ENCODE measurements at places on chromosomes 11 and 22.

DNA sequence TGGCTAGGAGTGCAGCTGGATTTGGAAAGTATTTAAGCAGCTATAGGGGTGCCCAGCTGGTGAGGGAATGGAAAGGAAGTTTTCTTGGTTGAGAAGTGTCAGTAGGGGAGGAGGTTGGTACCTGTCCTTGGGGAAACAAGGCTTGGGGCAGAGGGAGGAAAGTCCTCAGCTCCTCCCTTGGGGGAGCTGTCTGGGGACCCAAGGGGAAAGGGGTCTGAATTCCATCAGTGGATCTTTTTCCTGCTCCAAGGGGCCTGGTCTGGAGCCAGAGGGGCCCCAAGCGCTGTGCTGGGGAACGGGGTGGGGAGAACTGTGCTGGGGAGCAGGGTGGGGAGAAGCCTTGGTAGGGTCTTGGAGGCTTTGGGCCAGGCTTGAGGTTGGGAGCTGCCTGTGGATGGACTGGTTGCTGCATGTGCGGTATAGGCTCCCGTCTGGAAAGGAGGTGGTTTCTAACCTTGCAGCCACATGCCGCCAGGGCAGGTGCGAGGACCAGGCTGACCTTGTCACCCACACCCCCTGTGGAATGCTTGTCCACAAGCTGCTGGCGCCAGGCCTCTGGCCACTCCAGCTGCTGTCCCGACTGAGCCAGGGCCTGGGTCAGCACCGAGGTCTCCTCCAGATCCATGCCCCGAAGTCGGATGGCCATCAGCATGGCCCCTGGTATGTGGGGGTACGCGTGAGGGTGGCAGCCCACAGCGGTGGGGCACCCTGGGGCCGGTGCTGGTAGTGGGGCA lies 963 bp downstream of the TYMP start:
- DNase-seq, result no peak

- DNase-seq, result no peak
These were observed 11.1 kb downstream of the HPS5 start for GRCh38 chr11:18310800-18311340.

DNA sequence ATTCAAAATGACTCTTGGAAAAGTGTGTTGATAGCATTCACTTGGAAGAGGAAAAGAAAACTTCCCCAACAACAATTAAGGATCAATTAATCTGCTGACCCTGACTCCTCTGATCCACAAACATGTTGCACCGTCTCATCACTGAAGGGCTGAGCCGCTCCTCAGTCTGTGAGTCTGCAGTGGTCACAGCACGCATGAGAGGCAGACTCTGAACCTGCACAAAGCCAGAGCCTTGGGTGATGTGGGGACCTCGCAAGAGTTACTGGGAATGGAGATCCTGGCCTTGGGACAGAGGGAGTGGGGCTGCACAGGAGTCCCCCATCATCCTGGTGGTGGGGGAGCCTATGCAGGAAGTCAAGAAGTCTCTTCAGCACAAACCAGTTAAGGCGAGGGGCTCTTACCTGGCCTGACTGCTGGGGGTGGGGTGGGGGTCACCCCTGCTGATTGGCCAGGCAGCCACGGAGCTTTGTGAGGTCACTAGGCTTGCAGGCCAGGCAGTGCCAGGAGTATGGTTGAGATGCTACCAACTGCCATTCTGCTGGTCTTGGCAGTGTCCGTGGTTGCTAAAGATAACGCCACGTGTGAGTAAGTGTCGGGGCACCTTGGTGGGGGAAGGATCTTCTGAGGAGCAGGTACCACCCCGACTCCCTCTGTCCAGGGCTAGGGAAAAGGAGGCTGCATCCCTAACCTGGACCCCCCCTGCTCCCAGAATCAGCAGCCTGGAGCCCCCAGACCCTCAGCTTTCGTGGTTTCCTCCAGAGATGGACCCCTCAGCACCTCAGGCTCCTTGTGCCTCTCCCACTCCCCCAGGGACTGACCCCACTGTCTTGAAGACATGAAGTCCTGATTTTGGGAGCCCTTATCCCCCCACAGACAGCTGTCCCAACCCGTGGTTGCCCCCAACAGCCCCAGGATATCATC lies at the start of gene ACR:
TSS of gene ACR (plus strand) at position 477 of the 921 bp plus-strand sequence. CDS start at position 509, 32 bp downstream.
- no peak for DNase-seq

- no peak for DNase-seq
These were observed 801 bp downstream of the SESN3 start for GRCh38 chr11:95229993-95230809.

DNA sequence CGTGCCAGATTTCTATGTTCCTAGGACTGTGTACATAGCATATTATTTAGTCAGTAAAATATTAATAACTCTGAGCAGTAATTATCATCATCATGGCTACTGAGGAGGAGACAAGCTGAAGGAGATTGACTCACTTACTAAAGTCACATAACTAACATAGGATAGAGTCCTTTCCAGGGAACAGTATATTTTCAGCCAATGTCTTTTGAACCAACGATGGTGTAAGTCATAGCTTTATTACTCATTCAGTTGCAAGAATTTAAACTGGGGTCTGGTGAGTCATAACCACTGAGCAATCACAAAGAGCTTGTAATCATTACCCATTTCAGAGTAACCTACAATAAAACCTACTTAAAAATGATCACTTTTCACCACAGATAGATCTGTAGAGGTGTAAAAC lies 1564.8 kb upstream of the TENM4 start:
- no peak for DNase-seq

GRCh38 chr22:33389936-33390335 lies 331.8 kb upstream of the SYN3 start:
- no peak for DNase-seq

DNA sequence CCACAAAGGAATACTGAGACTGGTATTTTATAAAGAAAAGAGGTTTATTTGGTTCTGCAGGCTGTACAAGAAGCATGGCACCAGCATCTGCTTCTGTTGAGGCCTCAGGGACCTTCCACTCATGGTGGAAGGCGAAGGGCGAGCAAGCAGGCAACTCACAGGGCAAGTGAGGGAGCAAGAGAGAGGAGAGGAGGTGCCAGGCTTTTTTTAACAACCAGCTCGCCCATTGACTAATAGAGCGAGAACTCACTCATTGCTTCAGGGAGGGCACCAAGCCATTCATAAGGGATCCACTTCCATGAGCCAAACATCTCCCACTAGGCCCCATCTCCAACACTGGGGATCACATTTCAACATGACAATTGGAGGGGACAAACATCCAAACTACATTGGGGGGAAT lies 1.2 kb downstream of the PTS start:
- DNase-seq, result no peak

DNA sequence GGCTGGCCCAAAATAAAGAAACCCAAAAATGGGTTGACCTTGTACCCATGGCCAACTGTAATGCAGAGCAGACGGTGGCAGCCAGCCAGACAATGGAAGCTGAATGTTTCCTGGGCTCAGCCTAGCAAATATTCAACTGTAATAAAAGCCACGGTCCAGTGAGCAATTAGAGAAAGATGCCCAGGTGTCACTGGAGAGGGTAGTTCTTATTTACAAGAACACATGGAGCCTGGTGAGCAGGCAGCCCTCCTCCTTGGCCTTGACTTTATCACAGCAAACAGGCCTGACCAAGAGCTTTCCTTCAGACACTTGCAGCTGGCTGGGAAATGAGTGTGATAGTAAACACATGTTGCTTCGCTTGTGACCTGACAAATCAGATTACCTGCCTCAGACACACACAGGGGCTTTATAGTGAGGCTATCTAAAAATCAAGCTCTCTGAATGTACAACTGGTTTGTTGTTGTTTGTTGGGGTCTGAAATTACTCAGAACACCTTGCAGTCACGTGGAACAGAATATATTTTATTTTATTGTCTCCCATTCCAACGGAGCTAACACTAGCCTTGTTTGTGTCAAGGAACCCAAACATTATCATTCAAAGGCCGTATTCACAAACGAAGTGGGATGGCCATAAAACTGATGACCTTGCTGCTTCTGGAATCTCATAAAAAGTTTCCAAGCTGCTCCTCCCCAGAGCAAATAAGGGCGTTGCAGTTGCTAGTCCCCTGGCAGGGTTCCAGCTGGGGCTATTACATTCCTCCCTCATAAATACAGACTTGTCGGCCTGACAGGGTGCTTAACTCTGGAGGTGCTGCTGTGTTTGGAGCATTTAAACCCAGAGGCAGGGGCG lies 161.1 kb downstream of the BBOX1 start:
- no peak for DNase-seq

- no peak for DNase-seq
These were observed 540 bp downstream of the MS4A14 start for GRCh38 chr11:60396799-60397198.

GRCh38 chr11:12271241-12271640 lies 106.1 kb upstream of the PARVA start:
- no peak for DNase-seq

DNA sequence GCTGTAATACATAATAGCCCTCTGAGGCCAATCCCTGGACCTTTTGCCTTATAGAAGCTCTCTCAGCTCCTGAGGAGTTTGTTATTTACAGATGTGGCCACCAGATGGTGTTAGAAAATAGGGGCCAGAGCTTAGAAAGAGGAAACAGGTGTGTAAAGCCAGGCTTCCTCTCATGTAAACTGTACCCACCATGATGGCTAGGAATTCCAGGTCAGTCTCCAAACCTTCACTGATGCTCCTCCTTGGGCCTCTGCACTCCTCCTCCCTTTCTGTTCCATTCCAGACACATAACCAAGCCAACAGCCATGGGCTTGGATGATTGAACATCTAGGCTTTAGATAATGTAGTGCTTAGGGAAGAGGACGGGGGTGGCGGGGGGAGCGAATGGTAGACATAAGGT lies 39.7 kb downstream of the USP35 start:
- peak; percentile 27 for DNase-seq

DNA sequence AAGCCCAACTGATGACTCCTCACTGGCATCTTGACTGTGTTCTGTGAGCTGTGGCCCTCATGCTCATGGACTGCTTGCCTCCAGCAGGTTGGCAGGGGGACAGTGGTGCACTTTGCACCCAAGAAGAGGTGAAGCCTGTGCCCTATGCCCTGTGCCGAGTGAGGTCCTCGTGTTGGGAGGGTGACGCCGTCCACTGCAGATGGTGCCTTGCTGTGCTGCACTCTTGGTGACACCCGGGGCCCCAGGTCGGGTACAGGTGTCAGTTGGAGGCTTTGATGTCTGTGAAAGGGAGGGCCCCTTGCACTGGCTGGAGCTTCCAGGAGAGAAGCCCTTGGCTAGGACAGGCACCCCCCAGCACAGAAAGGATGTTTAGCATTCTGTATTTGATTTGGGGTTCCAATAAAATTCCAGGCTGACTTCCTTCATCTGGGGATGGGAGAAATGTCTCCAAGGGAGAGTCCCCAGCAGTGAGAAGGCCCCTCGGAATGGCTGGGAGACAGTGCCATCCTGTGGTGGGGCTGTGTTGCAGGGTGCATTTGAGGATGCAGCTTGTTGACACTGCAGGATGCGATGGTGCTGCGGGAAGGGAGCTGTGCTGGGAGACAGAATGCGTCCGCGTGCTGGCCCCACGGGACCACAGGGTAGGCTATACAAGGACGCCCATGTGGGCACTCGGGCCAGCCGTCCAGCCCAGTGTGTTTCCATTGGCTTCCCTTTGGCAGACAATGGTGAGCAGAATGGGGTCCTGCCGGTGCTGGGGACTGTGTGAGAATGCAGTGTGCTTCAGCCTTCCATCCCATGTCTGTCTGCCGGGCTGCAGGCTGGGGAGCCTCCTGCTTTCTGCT lies 2.5 kb upstream of the ZDHHC8 start:
- no peak for DNase-seq

DNA sequence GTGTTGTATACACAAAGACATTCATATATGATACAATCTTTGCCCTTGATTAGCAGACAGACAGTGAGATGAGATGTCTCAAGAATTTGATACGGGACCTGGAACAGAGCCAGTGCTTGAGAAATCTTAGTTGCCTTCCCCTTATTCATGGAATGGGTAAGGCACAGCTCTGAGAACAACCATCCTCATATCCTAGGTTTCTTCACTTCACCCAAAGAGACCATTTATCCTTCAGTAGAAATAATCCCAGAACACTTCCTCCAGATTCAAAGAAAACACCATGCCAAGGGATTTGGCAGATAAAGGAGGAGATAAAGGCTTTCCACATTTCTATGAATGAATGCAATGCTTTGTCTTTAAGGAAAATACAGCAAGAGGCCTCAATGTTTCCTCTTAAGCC lies 8.8 kb upstream of the IZUMO1R start:
- no peak for DNase-seq

DNA sequence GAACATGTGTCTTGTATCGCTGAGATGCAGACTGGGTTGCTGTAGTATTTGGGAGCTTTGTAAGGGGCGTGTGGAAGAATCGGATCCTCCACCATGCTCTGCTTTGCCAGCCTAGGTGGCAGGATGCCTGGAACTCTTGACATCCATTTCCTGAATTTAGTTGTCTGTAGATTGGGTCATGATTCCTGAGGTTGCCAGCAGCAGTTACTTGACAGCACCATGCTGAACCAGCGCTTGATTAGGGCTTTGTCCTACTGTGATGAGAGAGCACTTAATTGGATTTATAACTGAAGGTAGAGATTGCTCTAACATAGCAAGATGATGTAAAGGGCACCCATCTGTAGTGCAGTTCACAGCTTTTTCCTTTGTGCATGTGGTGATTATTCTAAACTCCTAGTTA lies 75.6 kb upstream of the HORMAD2 start:
- DNase-seq, result no peak

DNA sequence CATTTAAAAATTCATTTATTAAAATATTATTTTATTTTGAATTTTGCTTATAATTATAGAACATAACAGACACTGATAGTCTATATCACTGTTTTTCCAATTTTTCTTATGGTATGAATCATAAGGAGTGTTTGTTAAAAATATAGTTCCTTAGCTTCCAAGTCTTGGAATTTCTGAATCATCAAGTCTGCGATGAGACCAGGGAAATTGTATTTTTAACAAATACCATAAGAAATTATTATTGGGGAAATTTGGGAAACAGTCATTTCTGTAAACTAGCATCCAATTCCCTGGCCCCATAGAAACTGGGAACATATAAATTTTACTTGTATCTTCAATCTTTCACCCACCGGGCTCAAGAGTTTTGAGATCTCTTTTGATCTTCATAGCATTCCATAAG lies 38.0 kb upstream of the PICALM start:
- no peak for DNase-seq

- no peak for DNase-seq
These were observed 188.2 kb downstream of the ST3GAL4 start for GRCh38 chr11:126543691-126544090.

GRCh38 chr11:8822469-8822868 lies 88.5 kb upstream of the AKIP1 start:
- DNase-seq, result no peak

DNA sequence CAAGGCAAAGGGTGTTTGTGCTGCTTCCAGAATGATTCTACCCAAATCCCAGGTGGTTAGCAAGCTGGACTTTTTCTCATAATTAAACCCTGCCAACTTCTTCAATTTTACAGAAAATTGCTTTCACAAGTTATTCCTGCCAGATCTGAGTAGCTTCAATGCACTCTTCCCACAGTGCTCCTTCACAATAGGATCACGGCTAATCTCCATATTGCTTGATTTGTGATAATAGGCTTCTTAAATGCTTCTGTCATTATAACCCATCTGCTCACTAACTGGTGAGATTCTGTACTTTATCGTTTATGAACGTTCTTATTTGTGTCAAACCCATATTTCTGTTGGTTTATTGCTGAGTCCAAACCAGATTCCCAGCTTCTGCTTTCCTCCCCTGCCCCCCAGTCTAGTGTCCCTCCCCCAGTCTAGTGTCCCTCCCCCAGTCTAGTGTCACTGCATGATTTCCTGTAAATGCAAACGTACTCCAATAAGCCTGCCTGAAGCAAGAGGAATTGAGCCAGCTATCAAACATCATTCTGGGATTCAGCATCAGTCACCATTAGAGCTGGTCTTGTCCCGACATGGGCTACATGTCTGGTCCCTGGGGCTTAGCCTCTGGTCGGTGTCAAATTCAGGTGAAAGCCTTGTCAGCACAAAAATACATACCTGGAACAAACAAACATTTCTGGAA lies 14.0 kb downstream of the MMP3 start:
- DNase-seq, result no peak

- DNase-seq, result no peak
These were observed 11.3 kb downstream of the OSBP2 start for GRCh38 chr22:30705710-30706651.
